ENCODE measurements at places on chromosomes 11 and 22. TPM values are rescaled to one million over a fixed set of nuclear protein-coding genes. Genes with fewer than 3 reads are reported as not detected.

The FXYD2 gene
- 4.0 TPM for total RNA-seq

The OR51I1 gene
- total RNA-seq = not detected

The MS4A12 gene
- total RNA-seq = not detected

The CDC45 gene
- 2.7 TPM for total RNA-seq

The MYRF gene
- 0.30 TPM for total RNA-seq

The NADSYN1 gene
- 151 TPM for total RNA-seq

The YAP1 gene
- not detected for total RNA-seq

The CARNS1 gene
- total RNA-seq = 7.8 TPM

The CSTPP1 gene
- total RNA-seq = 15.5 TPM

The RASSF10 gene
- not detected for total RNA-seq

The CASP5 gene
- not detected for total RNA-seq

The APOA4 gene
- not detected for total RNA-seq

The FAM181B gene
- total RNA-seq = not detected

All from CD4-positive, CD25-positive, alpha-beta regulatory T cell (primary cell).